A172 (cell line): ENCODE measurements at places on chromosomes 6 and 20. TPM values are rescaled to one million over a fixed set of nuclear protein-coding genes. Genes with fewer than 3 reads are reported as not detected.

DNA sequence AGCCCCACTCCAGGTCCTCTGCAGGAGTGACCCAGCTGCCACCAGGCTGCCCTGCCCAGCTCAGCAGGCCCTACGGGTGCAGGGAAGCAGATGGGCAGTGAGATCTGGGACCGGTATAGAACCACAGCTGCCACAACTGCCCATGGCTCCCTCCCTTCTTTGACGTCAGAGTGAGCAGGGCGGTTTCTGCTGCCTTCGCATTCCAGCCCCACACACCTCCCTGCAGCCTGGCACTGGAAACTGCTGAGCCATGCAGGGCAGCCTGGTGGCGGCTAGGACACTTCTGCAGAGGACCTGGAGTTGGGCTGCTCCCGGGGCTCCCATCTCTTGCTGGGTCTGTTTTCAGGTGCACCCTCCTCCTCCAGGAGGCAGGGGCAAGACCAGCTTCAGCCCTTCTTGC is 101.6 kb upstream of the CD93 start:
- DNase-seq, result peak; percentile 80

Gene CCN6
- total RNA-seq, result not detected in 2 replicates

DNA sequence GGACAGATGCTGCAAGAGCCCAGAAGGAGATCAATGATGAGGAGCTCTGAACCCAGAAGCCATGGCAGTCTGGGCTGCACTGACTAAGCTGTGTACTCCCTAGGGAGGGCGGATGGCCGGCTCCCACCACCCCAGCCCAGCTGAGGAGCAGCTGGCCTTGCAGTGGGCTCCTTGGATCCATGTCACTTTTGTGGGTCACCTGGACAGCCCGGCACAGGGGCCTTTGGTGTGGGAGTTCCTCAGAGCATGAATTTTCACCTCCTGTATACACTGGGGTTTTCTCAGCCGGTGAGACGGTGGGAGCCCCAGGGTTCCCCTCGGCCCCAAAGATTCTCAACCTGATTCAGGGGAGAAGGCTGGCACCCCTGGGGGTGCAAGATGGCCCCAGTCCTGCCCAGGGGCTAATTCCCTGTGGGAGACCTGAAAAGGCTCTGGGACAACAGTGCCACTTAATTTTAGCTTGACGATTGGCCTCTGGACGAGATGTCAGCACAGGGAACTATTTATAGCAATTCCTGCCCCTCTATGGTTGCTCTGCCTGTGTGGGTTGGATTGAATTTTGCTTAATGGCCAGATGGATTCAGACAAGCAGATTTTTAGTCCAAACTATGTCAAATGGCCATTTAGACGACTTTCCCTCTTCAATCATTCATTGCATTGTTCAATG is 121.6 kb upstream of the PMEPA1 start:
- DNase-seq, result no peak

DNA sequence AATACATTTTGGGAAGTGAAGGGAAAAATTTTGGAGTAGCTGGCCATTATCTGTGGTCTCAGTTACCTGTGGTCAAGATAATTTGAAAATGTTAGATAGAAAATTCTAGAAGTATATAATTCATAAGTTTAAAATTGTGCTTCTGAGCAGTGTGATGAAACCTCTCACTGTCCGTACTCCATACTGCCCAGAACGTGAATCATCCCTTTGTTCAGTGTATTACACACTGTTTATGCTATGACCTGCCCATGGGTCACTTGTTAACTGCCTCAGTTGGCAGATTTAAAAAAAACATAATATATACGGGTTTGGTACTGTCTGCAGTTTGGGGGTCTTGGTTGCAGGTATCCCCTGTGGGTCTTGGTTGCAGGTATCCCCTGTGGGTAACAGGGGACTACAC is 4.1 kb upstream of the CALHM5 start:
- DNase-seq, result no peak

DNA sequence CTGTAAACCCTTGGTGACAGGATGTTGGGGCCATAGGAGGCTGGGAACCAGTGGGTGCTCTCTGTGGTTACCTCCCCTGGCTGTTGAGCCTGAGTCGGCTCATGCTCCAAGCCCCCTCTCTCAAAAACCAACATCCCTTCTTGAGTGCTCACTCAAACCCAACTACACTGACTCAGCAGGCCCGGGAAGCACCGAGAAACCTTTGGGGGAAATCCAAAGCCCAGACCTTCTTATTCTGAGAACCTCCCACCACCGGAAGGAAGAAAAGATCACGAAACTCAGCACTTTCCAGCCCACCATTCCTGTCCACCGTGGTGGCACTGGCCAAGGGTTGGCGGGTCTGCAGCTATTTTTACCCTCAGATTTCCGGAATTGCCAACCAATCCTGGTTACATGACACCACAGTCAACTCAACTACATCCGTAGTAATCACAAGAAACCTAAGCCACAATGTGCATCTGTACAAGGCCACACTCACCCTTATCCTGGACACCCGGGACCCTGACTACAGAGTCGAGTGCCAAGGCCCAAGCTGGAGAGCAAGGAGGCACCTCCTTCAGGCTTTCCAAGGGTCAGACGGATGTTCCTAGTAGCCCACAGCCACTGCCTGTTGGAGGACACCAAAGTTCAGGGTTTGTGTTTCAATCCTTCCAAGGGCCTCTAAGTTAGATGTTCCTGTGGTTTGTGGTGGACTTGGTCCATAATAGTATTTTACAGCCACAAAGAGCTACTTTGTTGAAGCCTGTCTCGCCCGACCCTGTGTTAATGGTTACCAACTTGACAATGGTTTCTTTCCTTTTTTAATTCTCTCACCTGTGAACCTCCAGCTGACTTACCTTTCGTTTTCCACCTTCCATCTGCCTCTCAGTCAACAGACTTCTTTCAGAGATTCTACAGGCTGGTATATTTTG is 317.0 kb downstream of the CDC5L start:
- no peak for DNase-seq

Gene PPT2
- total RNA-seq, result 4.7 and 7.7 TPM in 2 replicates

DNA sequence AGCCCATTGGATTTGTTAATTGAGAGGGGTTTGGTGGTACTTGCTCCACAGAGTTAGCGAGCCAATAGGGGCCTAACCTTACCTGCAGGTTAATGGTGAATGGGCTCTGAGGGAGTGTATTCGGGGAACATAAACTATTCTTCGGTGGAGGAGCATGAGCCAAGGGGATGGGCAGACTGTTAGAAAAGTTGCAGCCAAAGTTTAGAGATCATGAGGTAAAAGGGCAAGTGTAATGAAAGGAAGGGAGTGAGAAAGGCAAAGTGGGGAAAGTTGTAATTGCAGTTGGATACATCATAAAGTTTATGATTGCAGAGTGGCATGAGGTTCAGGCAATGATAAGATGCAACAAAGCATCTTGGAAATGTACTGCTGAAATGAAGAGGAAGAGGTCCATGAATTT is 142.1 kb upstream of the TBX18 start:
- no peak for DNase-seq

- DNase-seq, result no peak
Observed at GRCh38 chr20:23536328-23536974, 31.8 kb downstream of the CST9L start.

Gene NTSR1
- total RNA-seq, result 8.3 and 9.0 TPM in 2 replicates

DNA sequence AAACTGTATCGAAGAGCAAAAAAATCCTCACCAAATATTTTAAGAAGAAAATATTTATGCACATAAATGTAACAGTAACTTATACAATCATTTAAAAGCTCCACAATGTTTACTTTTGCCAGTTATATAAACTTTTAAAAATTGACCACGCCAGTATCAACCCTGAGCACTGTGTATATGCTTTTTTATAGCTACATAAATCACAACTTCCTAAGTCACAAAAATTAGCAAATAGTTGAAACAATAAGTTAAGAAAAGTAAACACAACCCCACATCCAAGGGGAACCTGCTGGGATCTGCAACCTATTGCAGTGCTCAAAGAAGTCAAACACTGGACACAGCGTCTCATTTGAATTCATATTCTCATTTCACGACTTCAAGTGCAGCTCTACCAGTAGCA is 89.8 kb upstream of the DST start:
- DNase-seq, result no peak

Gene BPI
- not detected in 2 replicates for total RNA-seq

DNA sequence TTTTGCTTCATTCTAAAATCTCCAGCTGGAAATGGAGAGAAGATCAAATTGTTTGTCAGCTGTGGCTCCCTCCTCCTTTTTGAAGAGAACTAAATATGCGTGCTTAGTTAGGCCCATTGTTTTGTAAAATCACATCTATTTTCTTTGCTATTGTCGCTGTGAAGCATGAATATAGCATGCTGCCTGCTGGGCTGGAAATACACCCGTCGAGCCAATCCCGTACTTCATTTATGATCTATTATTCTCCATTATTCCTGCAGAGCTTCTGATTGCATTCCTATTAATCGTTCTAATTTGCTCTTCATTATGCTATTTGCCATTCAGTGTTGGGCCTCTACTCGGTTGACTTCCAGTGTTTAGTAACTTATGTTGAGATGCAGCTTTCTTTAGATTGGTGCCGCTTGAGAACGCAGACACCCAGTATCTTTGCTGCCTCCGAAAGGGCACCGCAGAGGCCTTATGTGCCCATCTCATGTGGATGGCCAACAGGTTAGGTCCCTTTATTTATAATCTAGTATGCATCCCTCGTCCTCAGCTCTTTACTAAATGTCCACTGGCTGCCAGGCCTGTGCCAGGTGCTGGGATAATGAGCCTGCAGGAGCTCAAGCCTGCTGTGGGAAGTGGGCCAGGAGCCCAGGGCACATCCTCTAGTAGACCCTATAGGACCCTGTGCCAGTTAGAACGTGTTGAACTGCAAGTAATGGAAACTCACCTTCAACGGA is 45.6 kb downstream of the FAM50B start:
- DNase-seq, result no peak

Gene PNPLA1
- total RNA-seq, result not detected in 2 replicates
